ENCODE measurements at places on chromosomes 12 and 14.
A peak's percentile ranks its signal among the peaks of the same experiment; 100 is the strongest.

DNA sequence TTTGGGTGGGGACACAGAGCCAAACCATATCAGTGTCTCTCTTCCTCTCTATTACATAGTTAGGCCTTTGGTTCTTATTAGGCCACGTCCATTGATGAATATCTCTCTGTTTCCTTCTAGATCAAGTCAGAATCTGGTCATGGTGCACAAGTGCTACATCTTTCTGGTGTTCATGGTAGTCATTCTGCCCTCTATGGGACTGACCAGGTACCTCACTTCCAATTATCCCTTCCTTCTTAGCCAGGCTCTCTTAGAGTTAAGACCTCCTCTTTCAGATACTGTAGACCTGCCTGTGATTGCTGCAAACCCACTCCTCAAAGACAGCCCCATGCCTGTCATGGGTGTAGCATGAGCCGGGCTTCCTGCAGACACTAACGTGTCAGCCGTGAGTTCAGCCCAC is 25.2 kb downstream of the NGB start:
- no peak for DNase-seq

- no peak for DNase-seq
Observed at GRCh38 chr12:7039403-7039802, 21.1 kb upstream of the C1S start.

- DNase-seq = no peak
Observed at GRCh38 chr12:128381541-128381940, 114.6 kb downstream of the TMEM132C start.

GRCh38 chr14:67569011-67569650 is 30.9 kb downstream of the PIGH start:
- DNase-seq = no peak

DNA sequence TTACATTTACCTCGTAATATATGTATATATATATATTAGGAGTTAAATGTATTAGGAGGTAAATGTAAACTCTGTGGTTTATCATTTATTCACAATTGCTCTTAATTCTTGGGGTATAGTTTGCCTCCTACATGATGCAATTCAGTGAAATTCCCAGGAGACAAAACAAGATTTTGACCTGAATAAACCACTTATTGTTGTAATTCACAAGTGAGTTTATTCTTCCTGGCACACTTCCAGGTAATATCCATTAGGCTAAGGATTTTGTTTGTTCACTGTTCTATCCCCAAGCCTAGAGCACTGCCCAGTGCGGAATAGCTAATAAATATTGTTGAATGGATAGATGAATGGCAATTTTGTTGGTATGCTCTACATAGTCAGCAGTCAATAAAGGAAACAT is 3.0 kb downstream of the SMIM10L1 start:
- peak; percentile 17 for DNase-seq

- no peak for DNase-seq
Observed at GRCh38 chr12:123744836-123745235, 17.3 kb upstream of the DNAH10 start.

- no peak for DNase-seq
Observed at GRCh38 chr12:108930155-108930554, 50.3 kb downstream of the DAO start.

- DNase-seq = no peak
Observed at GRCh38 chr14:69152902-69153151, at the start of gene DCAF5. DCAF5 (minus strand) TSS chr14:69153119; CDS start chr14:69152978, 141 bp downstream.

GRCh38 chr14:61587081-61587713 is 108.1 kb upstream of the HIF1A start:
- no peak for DNase-seq

GRCh38 chr14:89723930-89724627 is 230.5 kb downstream of the EFCAB11 start:
- no peak for DNase-seq

- DNase-seq = no peak
Observed at GRCh38 chr14:104082807-104083206, 2.7 kb upstream of the ASPG start.

GRCh38 chr12:123382684-123383083 is 1.2 kb upstream of the KMT5A start:
- DNase-seq = no peak

DNA sequence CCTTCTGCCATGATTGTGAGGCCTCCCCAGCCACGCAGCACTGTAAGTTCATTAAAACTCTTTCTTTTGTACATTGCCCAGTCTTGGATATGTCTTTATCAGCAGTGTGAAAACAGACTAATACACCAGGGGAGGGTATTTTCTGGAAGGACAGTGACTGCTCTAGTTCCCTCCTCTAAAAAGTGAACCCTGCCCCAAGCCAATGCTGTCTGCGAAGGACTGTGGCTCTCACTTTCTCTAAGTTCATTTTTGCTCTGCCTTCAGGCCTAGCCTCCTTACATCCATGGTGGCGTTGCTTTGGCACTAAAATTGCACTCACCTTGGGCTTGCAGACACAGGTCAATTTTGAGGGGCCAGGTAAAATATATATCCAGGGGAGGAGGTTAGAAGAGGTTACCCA is 323.0 kb downstream of the VRK1 start:
- no peak for DNase-seq

GRCh38 chr12:87140262-87140661 is 884.1 kb upstream of the MGAT4C start:
- no peak for DNase-seq

DNA sequence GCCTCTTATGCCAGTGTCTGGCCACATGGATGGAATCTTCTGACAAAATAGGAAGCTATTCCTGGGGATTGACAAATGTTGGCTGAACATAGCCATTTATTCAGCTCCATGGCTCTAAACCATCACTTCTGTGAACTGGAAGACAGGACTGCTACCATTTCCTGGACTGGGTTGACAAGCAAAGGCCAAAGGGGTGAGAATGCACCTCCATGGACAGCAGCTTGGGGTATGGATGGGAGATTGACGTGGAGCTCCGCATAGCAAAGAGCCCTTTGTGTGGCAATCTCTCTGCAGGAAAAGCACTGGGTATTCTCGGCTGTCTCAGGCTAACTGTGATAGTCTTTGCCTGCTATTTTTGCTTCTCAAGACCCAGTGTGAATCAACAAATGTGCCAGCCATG is 223.0 kb upstream of the EGLN3 start:
- no peak for DNase-seq

- DNase-seq = no peak
Observed at GRCh38 chr12:24020397-24021163, 71.1 kb upstream of the SOX5 start.

DNA sequence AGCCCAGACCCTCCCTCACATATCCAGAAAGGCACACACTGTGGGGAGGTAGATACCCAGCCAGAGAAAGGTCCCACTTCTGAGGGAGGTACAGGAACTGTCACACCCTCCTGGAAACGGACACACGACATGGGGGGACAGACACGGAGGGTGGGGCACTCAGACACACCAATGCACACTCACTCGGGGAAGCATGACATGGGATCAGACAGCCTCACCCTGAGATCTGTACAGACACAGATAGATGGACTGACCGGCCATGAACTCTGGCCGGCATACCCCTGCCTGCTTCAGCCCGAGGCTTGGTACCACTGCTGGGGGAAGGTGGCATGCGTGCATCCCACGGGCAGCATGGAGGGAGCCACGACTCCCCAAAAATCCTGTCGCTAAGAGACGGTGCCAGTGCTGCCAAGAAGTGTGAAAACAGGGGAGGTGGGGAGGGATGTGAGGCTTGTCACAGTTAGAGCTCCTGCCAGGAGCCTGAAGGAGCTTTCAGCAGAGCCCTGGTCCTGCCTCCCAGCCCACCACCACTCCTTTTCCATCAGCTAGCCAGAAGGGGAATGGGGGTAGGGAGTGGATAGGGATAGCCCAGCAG is 571 bp downstream of the CPNE6 start:
- no peak for DNase-seq

GRCh38 chr12:54571193-54572188 is 17.0 kb downstream of the PPP1R1A start:
- DNase-seq = no peak

DNA sequence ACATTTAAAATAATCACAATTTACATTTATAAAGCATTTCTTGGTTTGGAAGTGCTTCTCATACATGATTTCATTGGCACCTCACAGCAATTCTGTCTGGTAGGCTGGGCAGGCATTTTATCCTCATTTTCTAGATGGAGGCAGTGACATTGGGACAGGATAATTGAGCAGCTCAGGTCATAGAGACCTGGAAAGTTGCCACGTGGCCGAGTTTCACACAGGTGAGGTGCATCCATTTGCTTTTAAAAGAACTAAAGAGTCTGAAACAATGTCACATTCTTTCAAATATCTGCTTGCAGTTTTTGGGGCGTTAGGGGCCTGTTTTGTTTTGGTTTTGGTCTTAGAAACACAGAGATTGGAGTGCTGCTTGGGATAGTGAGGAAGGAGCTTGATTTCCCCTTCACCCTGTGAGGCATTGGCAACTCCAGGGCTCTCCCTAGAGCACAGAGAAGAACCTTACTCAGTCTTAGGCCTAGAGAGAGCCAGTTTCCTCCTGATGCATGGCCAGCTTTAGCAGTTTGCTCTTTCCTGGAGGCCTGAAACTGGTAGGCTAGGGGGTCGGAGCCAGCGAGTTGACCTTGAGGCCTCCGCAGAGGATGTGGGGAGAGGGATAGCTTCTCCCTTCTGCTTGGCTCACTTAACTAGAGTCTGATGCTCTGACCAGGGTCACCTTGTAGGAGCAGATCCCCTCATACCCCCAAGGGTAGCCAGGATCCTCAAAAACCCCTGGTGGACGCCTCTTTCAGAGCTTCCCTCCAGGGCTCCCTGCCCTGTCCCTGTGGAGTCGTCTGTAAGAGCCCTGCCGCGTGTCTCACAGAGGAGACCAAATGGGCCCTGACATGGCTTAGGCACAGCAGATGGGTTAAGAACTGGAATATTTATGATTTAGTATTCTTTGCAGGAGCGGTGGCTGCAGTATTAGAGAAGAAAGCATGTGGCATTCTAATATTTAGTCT is 34.9 kb upstream of the JDP2 start:
- no peak for DNase-seq

- DNase-seq = no peak
Observed at GRCh38 chr12:51943346-51943745, 8.2 kb upstream of the ACVR1B start.

GRCh38 chr14:105919458-105920150 is 393.2 kb downstream of the TMEM121 start:
- no peak for DNase-seq

- no peak for DNase-seq
Observed at GRCh38 chr14:100076606-100077005, 11.4 kb downstream of the EVL start.

DNA sequence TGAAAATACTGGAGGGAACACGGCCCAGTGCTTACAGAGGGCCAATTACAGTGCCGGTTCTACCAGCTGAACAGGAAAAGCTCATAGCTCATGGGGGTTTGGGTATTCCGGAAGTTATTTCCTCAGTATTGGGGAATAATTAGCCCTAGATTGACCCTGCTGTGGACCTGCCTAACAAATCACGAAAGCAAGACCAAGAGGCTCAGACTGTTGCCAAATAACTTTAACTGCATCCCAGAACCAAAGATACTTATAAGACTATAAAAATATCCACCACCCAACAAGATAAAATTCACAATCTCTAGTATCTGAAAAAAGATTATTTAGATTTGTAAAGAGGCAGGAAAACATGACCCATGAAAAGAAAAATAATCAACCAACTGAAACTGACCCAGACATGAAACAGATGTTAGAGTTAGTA is 8.0 kb upstream of the OR5AU1 start:
- no peak for DNase-seq

GRCh38 chr12:70110085-70110484 is 133.1 kb upstream of the CNOT2 start:
- no peak for DNase-seq

DNA sequence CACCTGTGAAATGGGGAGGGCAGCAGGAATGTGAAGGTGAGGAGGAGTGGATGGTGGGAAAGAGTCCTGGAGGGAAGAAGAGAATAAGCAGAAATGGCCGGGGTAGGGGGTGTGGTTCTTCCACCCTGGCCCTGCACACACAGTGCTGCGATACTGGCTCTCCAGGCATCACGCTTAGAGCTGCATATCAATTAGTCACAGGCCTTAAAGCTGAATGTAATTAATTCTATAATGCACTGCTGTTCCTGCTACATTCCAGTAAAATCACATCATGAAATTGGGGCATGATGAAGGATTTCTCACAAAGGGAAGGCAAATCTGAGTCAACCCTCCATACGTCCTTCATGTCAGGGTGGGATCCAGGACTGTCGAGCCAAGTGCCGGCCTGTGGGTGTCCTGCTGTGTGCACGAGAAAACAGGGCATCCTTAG is 566.1 kb downstream of the BCL11B start:
- no peak for DNase-seq

All from NCI-H1417 treated with DMSO at 0.1 percent for 48 hours (cell line).